Activated CD4-positive, alpha-beta T cell treated with anti-CD3 and anti-CD28 coated beads for 24 hours (primary cell): ENCODE measurements at places on chromosomes 5 and 9.

DNA sequence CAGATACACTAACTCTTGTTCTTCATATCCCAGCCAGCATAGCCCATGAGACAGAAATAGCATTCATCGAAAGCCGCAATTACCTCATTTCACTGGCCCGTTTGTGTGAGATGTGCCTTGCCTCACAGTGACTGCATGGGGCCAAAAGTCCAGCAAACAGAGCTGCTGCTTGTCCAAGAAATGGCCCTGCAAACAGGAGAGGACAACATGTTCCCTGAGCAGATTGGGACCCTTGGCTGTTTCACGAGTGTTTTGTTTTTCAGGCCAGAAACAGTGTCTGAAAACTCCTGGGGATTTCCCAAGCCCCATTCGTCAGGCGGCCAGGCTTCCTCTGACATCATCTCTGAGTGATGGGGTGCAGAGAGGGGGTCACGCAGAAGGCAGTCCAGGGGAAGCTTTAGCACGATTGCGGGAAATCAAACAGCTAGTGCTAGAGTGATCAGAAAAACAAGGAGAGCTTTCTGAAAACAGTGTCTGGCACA lies 503.6 kb upstream of the PAPPA start:
- DNase-seq: no peak

GRCh38 chr9:17839776-17840175 lies 260.9 kb downstream of the SH3GL2 start:
- no peak for DNase-seq

GRCh38 chr5:135655468-135655815 lies 76.7 kb upstream of the CXCL14 start:
- DNase-seq: no peak

DNA sequence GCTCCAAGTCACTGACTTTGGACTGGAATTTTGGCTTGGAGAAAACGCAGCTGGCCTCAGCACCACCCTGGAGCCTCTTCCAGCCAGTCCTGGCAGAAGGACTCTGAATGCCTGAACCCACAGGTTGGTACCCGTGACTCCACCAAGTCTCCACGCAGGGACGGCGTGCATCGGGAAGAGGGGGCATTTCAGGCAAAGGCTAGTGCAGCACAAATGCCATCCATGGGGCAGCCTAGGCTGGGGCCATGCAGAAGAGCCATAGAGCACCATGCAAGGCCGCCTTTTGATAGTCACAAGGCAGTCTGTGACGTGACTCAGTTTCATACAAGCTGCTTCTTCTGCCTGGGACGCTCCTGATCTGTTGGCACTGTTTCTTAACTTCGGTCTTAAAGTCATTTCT lies 28.0 kb downstream of the GDNF start:
- no peak for DNase-seq

DNA sequence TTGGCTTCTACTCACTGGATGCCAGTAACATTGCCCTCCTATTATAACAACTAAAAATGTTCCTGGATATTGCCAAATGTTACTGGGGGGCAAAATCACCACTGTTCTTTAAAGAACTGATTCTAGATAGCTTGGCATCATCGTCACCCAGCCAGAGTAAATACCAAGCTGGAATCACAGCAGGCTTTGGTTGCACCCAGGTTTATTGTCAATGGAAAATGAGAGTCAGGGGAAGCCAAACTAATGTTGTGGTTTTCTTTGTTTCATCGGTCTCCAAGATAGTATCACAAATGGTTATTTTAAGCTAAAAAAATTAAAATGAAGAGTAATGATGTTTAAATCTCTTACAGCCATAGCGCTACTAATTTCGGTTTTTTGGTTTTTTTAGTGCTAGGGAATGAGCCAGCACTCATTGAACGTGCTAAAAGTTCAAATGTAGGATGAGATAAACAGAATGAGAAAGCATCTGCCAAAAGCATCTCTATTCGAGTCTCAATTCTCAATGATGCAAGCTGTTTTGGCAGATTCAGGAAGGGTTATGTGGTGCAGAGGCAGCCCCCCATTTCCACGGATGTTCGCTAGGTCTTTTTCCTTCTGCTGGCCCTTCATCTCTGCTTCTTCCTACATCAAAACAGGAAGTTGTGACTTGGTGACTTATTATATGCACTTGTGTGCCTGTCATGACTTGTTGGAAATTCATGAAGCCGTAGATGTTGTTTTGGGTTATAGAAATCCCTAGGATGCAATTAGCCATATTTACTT lies 558.0 kb downstream of the EBF1 start:
- DNase-seq: no peak

DNA sequence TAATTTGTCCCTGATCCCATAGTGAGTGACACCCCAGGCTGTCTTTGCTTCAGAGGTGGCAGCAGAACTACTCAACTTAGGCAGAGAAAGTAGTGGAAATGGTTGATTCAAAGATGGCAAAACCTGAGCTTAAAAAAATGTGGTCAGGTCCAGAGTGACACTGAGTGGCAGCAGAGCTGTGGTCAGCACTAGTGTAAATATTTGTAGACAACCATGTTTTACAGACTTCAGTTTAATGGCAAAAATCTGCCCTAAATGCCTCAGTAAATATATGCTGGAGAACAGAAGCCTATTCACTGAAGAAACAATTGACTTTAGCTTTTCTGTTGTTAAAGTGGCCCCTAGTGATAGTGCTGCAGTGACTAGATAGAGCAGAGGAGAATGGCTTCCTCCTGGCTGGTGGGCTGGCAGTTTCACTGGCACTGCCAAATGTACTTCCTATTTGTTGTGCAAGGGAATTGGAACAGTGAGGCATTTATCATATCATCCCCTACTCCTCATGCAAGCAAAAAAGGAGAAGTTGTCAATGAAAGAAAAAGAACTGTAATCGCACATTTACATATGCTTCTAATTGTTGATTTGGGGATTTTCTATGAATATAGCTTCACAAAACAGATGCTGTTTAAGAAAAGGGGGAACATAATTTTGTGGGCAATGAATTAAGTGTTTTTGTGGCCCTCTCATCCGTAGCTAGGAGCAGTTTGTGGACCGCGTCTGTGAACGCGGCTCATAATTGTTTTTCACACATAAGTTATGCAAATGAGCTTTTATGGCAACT lies 12.0 kb downstream of the PBX3 start:
- DNase-seq: no peak

- no peak for DNase-seq
Observed at GRCh38 chr5:172410662-172411483, 43.5 kb downstream of the SH3PXD2B start.

DNA sequence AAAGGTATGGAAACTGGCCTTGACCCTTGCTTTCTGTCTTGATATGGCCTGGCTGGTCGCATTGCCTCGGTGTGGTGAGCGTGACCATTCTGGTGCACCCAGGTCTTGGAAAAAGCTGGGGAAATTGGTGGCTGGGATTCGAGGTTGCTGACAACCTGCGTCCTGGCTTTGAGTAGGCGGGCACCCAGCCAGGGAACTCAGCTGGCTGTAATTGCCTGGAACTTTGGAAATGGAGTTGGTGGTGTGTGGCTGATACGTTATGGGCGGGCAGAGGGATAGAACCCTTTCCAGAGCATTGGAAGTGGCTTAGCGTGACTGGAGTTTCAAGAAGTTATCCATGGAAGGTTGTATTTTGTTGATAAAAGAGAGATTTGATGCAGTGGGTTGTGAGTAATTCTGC lies 35.2 kb downstream of the KCNMB1 start:
- no peak for DNase-seq

GRCh38 chr5:143302341-143303045 lies 101.0 kb downstream of the NR3C1 start:
- no peak for DNase-seq

GRCh38 chr5:100641833-100642232 lies 106.7 kb downstream of the FAM174A start:
- DNase-seq: no peak

DNA sequence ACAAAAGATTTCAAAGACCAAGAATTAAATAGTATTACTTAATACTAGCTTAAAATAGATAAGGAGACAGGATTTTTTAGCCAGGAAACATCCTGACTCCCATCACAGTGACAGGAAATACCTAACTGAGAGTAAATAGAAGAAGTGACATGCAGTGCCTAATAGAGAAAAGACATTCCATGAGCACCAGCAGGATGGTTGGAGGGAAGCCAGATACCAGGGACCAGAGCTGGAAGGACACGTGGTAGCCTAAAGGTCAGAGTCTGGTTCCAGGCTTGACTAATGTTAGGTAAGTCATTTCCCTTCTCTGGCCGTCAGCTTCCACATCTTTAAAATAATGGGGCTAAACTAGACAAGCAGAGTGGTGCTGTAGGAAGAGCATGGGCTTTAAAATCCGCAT lies 41.6 kb downstream of the CDK5RAP2 start:
- no peak for DNase-seq

DNA sequence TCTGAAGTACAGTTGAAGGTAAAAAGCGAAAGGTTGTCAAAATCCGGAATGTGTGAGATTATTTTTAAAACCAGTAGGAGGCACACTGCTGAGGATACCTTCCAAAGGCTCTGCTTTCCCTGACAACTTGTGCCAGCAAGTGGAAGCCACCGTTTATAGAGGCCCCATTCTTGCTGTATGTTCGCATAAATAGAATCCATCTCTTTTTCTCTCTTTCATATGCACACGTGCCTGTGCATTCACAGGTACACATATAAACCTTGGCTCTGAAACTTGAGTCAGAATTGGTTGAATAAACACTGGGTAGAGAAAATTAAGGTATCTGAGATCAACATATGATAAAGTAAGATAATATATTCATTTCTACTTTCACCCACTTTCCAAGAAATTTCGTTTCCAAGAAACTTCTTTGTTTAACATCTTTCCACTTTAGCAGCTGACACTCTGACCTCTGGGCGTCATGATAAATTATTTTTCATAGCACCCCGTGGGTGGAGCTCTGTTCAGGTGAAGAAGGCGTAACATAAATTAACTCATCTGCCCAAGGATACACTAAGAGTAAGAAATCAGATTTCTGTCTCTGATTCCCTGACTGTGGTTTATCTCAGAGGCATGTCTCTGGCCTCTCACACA lies 63.7 kb upstream of the RICTOR start:
- no peak for DNase-seq

DNA sequence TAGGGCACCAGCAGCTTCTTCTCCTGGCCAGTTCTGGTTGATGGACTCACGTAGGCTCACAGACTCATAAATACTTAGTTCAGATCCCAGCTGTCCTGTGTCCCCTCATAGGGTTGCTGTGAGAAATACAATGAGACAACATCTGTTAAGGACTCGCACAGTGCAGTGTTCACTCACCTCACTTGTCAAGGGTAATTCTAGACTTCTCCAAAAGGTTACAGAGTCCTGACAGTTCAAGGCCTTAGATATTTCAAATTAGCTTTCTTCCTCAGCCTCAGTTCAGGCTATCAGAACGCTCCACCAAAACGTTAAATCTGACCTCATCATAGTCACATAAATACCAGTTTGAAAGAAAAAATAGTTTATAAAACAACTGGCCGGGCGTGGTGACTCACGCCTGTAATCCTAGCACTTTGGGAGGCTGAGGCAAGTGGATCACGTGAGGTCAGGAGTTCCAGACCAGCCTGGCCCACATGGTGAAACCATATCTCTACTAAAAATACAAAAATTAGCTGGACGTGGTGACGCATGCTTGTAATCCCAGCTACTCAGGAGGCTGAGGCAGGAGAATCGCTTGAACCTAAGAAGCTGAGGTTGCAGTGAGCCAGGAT lies 106.3 kb downstream of the UGCG start:
- no peak for DNase-seq

- no peak for DNase-seq
Observed at GRCh38 chr5:132787076-132787475, 10.0 kb upstream of the SEPTIN8 start.

- DNase-seq: no peak
Observed at GRCh38 chr5:38725371-38725865, 120.4 kb upstream of the OSMR start.

DNA sequence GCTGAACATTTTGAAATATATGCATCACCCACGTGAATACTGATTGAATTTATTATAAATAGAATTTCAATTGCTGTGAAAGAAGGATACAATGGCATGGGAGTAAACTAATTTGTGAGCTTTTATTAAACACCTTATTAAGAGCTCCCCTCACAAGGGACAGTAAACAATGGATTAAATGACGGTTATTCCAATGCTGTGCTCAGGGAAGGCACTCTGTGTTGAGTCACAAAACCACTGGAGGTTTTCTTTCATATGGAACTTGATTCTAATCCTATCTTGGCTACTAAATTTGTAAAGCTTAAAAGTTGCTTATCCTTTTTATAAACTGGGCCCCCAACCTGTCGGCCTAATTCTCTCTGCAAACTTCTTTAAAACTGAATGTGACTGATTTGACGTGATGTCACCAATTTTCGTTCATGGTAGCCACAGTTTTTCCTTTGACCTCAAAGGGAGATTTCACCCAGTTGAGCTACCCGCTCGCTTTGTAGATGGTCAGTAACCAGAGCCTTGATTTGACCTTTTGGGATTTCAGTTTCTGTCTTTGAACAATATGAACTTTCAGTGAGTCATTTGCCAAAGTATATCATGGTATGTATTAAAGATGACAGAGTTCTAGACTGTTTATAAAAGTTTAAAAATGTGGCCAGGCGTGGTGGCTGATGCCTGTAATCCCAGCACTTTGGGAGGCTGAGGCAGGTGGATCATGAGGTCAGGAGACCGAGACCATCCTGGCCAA lies 61.3 kb upstream of the PIK3R1 start:
- no peak for DNase-seq
